Upper lobe of left lung (tissue), 6 donors: ENCODE measurements at places on chromosomes 12 and 14. TPM values are rescaled to one million over a fixed set of nuclear protein-coding genes. Genes with fewer than 3 reads are reported as not detected.

Gene PTCSC3
- 0.47 TPM for total RNA-seq

Gene IL31
- not detected for total RNA-seq

GRCh38 chr12:5733136-5733755 is 211.8 kb downstream of the ANO2 start:
- no peak overlapping the region for H3K4me3 ChIP-seq
- DNase-seq = no peak
- no peak overlapping the region for H3K27ac ChIP-seq
- no peaks in the 10 kb centered on the region for H3K27me3 ChIP-seq
- no peaks in the 10 kb centered on the region for H3K4me1 ChIP-seq

- no peak for DNase-seq
- H3K27ac ChIP-seq = no peak overlapping the region
- no peaks in the 10 kb centered on the region for H3K27me3 ChIP-seq
- H3K4me3 ChIP-seq = no peak overlapping the region
- no peaks in the 10 kb centered on the region for H3K36me3 ChIP-seq
Observed at GRCh38 chr12:27998658-27999057, 26.1 kb upstream of the PTHLH start.
